ENCODE measurements at places on chromosomes 5 and 9.

DNA sequence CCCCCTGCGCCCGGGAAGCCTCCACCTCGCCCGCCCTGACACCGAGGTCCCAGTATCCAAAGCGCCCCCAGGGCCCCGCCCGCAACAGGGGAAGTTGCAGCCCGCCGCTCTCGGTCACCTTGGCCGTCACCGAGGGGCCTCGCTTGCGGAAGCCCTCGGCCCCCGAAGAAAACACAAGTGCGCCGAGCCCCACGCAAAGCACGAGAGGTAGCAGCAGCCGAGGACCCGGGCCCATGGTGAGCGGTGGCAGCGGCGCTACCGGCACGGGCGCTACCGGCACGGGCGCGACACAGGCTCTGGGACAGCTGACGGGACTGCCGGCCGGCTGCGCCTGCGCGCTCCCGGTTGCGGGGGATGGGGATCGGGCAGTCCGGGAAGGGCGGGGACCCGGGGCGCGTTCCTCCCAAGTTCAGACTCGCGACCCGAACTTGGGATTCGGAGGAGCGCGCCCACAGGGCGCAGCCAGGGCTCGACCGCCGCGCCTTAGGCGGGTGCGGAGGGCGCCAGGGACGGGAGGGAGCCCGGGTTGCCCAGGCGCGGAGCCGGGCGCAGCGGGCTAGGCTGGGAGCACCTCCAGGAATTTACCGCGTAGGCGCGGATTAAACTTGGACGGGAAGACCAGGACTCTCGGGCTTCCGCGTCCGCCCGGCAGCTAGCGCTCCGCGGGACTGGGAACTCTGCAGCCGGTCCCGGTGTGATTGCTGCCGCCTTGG is at the start of gene PPIC:
Gene PPIC, minus strand, starts transcription at position 335 of the 713 bp plus-strand sequence. Its CDS starts 100 bp downstream, at position 235.
- no peak for DNase-seq

DNA sequence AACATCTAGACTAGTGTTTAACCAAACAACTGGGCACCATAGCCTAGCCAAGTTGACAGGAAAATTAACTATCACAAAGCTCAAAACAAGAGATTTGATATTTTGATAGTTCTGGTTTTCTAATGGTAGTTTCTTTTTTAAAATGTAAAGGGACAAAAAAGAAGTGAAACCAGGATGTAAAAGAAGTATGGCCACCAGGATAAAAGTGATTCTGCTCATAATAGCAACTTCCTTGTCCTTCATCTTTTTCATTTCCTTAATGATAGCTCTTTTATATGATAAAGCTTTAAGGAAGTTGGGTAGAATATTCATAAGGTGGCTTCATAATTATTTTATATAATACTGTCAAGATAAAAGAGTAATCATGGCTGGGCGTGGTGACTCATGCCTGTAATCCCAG is 139.1 kb downstream of the BASP1 start:
- DNase-seq, result no peak

DNA sequence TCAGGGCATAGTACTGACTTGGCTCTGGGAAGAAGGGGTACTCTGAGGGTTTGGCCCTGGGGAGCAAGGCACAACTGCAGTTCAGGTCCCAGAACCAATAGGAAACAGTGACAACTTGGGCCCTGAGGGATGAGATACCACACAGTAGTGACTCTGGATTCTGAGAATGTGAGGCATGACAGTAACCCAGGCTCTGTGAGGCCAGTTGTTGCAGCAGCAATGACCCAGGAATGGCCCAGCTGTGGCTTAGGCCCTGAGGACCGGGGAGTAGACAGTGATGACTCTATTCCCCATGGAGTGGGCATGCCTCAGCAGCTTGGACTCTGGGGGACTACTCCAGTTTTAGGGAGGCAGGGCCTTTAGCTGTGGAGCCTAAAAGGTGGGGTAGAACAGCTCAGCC is 21.5 kb upstream of the NFIL3 start:
- DNase-seq, result no peak

- no peak for DNase-seq
Observed at GRCh38 chr5:150723845-150724244, 23.0 kb upstream of the RBM22 start.

- no peak for DNase-seq
Observed at GRCh38 chr5:112649882-112650281, 87.8 kb upstream of the APC start.

DNA sequence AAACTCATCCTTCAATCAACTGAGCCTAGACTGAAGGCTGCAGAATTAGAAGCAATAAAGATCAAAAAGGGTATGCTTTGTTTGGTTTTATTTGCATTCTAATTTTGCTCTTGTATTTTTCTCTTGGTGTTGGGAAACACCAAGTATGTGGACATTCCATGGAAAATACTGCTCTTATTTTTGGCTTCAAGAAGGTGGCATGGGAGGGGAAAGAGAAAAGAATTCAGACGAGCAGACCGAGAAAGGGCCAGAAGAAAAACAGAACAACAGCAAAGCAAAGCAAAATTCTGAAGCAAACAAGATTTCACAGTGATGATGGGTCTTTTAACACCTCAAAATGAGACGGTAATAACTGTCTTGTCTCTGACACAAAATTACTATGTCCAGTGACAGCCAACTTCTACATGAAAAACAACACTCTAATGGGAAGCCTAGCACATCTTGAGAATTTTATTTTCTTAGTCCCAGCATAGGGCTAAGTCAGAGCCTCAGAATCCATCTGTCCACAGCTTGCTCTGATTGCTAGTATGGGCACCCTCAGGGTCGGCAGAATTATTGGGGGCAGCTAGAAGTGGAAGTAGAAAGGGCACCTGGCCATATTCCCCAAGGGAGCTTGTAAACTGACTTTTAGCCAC is 26.8 kb downstream of the FREM1 start:
- no peak for DNase-seq

GRCh38 chr5:169272111-169272510 is 28.8 kb downstream of the SLIT3 start:
- no peak for DNase-seq

- DNase-seq, result no peak
Observed at GRCh38 chr9:83154087-83154736, 91.3 kb upstream of the RASEF start.

DNA sequence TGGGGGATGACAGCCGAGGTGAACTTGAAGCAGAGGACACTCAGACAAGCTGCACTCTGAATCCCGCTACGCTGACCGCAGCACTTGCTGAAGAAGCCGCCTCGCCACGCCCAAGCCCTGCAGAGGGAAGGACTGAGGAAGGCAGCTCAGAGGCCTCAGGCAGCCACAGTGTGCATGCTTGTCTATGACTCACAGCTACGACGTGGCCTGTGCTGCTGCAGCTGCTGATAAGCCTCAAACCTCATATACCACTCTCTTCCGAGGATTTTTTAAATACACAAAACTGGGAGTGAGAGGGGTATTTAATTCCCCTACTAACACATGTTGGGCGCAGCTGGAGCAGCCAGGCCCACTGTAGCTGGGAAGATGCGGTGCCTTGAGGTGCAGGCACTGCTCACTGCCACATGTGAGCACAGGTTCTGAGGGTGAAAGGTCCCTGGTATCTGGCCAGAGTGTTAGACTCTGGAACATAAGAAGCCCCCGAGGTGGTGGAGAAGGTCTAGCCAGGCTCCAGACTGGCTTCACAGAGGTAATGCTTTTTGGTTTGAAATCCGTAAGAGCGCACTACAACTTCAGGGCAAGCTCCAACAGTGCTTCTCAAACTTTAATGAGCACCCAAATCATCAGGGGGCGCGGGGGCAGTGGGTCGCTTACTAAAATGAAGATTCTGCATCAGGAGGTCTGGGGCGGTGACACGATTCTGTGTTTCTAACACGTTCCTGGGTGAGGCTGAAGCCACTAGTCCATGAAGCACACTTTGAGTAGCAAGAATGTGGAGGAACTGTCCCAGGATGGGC is 196.8 kb downstream of the AUH start:
- DNase-seq, result peak; percentile 23

- no peak for DNase-seq
Observed at GRCh38 chr5:177234841-177235240, 68.7 kb downstream of the RAB24 start.

DNA sequence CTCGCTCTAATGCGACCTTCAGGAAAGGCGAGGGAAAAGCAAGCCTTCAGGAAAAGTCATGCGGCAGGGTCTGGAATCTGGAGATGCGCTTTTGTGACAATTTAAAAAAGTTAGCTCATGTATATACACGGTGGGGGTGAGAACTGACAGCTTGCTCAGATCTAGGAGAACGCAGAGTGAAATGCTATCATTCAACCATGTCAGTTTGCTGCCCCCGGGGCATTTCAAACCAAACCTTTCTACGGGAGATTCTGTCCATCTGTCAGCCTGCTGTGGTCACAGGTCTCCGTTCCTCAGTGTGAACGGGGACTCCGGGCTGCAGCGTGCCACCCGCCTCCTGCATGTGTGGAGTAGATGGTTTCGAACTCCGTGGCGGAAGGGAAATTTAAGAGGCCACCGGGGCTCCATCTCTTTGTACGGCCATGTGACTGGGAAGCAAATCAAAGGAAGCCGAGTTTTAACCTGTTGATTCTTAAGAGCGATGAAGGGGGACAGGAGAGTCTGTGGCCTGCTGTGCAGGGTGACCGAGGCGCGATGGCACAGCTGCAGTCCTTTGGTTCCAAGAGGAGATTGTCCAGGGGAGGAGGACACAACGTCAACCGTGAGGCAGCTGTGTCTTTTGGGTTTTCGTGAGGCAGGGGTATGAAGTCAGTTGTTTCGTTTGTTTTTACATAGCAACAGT is 45.9 kb downstream of the OTULIN start:
- DNase-seq, result no peak

DNA sequence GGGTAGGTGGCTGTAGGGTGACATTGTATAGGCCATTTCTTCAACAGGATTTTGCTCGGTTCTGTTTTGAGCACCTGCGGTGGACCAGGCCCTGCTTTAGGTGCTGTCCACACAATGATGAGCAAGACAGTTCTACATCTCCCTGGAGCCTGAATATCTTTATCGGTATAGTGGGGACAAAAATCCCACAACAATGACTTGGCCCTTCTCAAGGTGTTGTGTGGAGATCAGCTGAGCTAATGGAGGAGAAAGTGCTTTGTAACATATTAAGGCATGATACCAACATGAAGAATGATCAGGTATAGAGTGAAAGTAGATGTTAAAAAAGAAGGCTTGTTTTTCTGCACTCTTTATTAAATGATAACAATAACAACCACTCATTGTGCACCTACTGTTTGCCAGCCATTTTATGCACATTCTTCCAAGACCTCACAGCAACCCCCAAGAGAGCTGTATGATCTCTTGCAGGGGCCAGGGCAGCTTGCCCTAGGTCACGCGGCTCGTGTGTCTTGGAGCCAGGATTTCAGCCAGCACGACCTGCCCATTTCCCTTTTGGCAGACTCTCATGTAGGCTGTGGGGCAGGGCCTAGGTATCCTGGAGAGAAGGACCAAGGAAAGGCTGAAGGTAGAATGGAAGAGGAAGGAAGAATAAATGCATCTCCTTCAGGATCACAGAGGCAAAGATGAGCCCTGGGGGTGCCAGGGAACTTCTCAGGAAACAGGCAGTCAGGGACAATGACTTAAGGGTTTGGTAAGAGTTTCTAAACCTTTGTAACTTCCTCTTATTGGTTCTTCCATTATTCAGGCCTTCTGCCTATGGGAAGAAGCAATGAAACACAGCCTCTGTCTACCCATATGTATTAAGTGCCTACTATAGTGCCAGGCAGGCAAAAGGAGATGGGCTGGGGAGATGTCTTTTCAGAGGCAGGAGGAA is 50.0 kb upstream of the PPARGC1B start:
- no peak for DNase-seq

DNA sequence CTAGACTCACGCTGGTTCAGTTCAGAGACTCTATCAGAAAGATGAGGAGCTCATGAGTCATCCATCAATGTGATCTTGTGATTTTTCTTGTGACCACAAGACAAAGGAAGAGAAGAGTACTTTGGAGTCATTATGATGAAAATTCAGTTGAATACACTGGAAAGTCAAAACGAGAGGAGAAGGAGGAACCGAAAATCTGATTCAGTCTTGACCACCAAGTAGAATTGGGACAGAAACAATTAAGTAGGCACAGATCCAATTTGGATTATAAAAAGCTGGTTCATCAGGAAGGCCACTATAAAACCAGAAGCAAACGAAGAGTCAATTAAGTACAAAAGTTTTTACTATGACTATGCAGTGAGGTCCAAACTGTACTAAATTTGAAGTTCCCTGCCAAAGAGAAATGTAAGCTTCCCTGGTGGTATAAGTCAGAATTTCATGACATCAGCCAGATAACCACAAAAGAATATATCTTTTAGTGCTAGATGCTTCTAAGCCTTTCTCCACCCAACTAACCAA is 90.9 kb downstream of the THBS4 start:
- no peak for DNase-seq

GRCh38 chr5:42879291-42879690 is 67.6 kb upstream of the SELENOP start:
- DNase-seq, result no peak

GRCh38 chr5:55073211-55073610 is 29.2 kb upstream of the GZMA start:
- no peak for DNase-seq

DNA sequence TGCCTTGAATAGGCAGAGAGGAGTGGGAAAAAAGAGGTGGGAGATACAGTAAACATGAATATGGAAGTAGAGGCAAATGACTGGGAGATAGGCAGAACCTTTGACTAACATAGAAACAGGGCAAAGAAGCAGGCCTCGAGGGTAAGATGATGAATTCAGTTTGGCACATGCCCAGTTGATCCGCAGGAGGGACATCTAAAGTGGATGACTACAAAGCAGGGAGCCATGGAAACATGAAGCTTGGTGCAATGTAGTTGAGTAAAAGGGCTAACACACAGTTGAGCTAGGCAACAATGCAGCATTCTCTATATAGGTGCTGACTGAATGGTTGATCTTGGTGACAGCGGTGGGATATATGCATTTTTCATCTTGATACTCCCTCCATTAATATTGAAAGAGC is 253.8 kb downstream of the DMRT2 start:
- no peak for DNase-seq

- no peak for DNase-seq
Observed at GRCh38 chr5:85000671-85001070, 616.0 kb upstream of the EDIL3 start.

GRCh38 chr5:111747337-111747736 is 9.7 kb downstream of the NREP start:
- DNase-seq, result no peak

DNA sequence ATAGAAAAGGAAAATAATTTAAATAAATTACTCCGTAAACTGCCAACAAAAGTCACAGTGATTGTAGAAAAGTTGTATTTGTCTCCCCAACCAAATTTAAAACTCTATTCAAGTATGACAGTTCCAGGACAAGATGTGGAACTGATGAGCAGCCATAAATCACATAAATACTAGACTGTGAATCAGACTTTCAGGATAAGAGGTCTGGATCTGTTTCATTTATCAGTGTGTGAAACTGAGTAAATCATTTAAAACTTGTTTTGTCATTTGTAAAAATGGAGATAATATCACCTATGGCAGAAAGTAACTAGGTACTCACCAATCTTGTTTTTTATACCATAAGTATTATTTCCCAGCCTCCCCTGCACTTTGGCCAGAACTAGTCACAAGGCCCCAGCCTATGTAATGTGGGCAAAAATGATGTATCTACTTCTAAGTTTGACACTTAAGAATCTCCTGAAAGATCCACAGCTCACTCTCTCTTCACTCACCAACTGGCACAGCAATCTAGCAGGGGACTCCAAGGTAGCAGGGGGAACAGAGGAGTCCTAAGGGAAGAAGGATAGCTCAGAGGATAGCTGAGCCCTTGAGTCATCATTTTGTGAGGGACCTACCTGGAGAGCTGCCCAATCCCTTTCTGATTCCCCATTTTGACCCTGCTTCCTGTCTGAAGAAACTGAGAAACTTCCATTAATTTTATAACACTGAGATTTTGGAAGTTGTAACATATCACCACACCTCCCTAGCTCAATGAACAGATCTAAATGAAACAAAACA is 31.6 kb downstream of the TMEM161B start:
- DNase-seq, result no peak

GRCh38 chr9:16102154-16102553 is 549.3 kb downstream of the CCDC171 start:
- no peak for DNase-seq
